Left renal cortex interstitium (tissue), 4 donors: ENCODE measurements at places on chromosomes 7 and 10. TPM values are rescaled to one million over a fixed set of nuclear protein-coding genes. Genes with fewer than 3 reads are reported as not detected.

DNA sequence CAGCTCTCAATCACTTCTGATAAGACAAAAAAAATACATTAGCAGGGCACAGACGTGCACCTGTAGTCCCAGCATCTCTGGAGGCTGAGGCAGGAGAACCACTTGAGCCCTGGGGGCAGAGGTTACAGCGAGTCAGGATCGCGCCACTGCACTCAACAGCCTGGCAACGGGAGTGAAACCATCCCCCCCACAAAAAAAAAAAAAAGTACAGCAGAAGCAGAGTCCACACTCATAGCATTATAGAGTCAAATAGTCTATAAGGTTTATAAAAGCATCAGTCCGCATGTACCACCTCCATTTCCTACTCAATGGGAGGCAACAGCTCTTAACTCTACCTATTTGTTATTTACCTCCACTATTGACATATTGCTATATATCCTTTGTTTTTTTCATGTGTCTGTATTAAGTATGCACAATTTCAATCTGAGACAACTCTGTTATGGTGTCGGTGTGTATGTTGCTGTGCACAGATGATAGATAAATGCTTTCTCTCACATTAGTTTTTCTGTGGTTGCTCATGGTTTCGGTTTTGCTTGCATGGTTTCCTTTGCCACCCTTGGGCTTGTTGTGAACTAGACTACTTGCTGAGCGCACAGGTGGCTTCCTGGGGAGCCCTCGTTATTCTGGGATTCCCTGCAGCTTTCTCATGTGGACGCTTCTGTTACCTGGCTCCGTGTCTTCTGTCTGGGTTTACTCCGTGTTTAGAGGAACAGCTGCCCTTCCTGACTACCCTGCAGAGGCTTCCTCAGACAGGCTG lies 40.4 kb downstream of the PROSER2 start:
- DNase-seq: no peak

DNA sequence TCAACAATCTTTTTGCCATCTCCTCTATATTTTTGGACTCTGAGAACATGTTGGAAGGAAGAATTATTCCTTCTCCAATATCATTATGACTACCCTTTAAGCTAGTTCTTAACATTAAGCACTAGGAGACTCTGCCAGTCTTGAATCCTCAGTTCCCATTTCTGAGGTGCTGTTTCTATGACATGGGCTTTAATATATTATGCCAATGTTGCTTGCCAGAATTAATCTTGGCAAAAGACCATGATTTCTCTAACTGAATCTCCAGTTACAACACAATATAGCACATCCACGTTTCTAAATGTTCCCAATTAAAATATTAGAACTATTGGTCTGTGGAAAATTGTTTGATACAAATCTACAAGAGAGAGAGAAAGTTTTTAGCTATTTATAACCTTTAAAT lies 250.0 kb downstream of the HGF start:
- no peak for DNase-seq

GRCh38 chr10:95211606-95212279 lies 17.7 kb downstream of the ACSM6 start:
- DNase-seq: no peak

DNA sequence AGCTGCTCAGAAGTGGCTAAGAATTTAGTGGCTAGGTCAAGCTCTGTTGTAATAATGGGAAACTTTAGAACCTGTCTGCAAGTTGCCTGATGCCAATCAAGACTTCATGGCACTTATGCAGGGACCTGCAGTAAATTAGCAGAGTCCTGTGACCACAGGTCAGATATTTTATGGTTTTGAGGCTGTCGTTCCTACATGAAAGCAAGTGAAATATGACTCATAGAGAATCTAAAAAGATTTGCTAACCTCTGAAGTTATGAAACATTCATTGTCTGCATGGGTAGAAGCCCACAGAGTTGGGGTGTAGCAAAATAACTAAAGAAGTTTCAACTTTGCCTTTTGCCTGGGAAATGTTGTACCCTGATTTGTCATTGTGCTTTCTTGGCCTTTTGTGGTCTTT lies 32.3 kb downstream of the SLC39A12 start:
- DNase-seq: no peak

GRCh38 chr10:78563314-78563713 lies 505.5 kb upstream of the ZMIZ1 start:
- DNase-seq: no peak

GRCh38 chr7:100166970-100167911 lies 1.2 kb downstream of the GAL3ST4 start:
- no peak for DNase-seq

- DNase-seq: no peak
Measured at GRCh38 chr7:27110186-27111031, 7.9 kb upstream of the HOXA2 start.

GRCh38 chr10:78559661-78560340 lies 509.0 kb upstream of the ZMIZ1 start:
- DNase-seq: no peak

DNA sequence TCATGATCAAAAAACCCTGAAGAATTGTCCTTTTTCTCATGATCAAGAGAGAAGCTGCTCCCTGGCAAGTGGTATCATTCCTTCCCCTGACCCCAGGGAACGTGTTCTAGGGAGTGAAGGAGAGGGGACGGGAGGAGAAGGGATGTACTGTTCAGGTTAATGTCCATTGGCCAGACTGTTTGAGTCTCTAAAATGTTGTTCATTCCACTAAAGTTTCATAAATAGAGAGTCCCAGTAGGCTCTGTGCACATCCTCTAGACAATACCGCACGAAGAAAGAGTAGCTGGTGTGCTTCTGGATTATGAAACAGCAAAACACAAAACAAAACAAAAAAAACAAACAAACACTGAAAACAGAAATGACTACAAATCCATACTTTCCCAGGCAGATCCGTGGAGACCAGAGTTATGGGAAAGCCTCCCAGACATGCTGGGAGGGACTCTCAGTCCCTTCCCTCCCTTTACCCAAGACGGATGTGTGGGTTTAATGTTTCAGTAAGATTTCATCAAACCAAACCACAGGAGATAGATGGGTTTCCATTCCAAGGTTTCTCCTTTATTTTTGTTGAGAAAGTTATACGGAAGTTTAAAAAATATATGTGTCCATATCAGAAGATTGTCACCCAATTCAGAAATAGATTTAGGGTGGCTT lies 66.5 kb upstream of the TNS3 start:
- no peak for DNase-seq

GRCh38 chr7:117061751-117062150 lies 108.5 kb downstream of the ST7 start:
- no peak for DNase-seq

DNA sequence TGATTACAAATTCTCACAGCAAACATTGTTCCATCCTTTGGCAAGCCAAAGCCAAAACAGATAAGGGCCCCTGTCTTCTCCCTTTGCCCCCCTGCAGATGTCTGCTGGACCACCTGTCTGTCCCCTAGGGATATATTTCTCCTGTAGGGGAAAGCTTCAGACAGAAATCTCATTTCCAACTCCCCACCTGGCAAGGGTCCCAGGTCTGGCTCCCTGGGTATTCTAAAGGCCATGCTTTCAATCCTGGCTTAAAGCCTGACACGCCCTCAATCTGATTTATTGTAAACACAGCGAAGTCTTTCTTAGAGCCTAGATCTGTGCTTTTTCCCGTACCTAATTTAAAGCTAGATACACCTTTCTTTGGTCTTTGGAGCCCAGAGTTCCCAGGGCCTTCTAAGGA lies 66.1 kb downstream of the KCNMA1 start:
- DNase-seq: no peak

GRCh38 chr10:24483701-24484100 lies 240.0 kb downstream of the ARHGAP21 start:
- DNase-seq: no peak

- DNase-seq: no peak
Measured at GRCh38 chr10:20949967-20950366, 52.9 kb upstream of the NEBL start.

DNA sequence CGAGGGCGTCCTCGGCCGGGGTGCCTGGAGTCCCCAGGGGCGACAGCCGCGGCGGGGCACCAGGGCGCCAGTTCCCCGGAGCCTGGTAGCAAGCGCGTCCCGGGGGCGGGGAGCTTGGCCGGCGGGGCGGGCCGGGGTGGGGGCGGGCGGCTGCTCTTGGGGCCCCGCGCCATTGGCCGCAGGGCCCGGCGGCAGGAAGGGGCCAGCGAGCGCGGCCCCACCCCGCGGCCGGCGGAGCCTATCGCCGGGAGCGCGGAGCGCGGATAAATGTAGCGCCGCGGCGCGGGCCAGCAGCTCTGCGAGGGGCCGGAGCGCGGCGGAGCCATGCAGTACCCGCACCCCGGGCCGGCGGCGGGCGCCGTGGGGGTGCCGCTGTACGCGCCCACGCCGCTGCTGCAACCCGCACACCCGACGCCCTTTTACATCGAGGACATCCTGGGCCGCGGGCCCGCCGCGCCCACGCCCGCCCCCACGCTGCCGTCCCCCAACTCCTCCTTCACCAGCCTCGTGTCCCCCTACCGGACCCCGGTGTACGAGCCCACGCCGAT lies at the start of gene HHEX:
HHEX (plus strand) TSS at position 293 of the 548 bp plus-strand sequence; CDS start at position 325, 32 bp downstream.
- no peak for DNase-seq

GRCh38 chr7:141053626-141054025 lies 20.2 kb upstream of the TMEM178B start:
- no peak for DNase-seq

DNA sequence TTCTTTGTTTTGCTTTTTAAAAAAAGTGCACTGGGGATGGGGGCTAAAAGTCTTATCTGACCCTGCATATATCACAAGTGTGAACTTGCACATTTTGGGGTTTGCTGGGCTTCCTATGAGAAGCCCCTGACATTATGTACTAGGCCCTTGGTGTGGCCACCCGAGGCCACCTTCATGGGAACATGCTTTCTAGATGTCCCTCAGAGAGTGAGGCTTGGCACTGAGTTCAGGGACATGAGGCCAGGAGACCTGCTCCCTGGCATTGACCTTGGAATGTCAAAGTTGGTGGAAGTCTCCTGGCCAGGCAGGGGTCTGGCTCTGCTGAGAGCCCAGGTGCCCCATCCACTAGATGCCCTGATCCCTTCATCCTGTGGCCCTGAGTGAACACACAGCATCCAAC lies 536.2 kb downstream of the TCERG1L start:
- no peak for DNase-seq

- DNase-seq: no peak
Measured at GRCh38 chr10:71996592-71997371, 32.6 kb downstream of the CHST3 start.

- DNase-seq: no peak
Measured at GRCh38 chr7:408751-409311, 110.8 kb downstream of the PDGFA start.

VDAC2 gene
- polyA plus RNA-seq: 189 TPM

KCTD7 gene
- 18.2 TPM for polyA plus RNA-seq

PON3 gene
- 2.5 TPM for polyA plus RNA-seq

EIF5AL1 gene
- polyA plus RNA-seq: 5.0 TPM
